Uterine smooth muscle cell (primary cell): ENCODE measurements at places on chromosomes 3 and 15. TPM values are rescaled to one million over a fixed set of nuclear protein-coding genes. Genes with fewer than 3 reads are reported as not detected.

TEX55 gene
- total RNA-seq: not detected in 2 replicates

NDUFAF3 gene
- 58.4 and 80.2 TPM in 2 replicates for total RNA-seq

CADPS gene
- total RNA-seq: 11.9 and 32.5 TPM in 2 replicates

SCN5A gene
- total RNA-seq: 0.66 and 0.75 TPM in 2 replicates

CCNDBP1 gene
- total RNA-seq: 70.9 and 71.5 TPM in 2 replicates

CCRL2 gene
- 0.62 and 1.5 TPM in 2 replicates for total RNA-seq

SCAANT1 gene
- not detected in 2 replicates for total RNA-seq

IGSF10 gene
- 0.33 and 0.37 TPM in 2 replicates for total RNA-seq

CMTM8 gene
- 0.12 and 0.22 TPM in 2 replicates for total RNA-seq

SNTN gene
- total RNA-seq: not detected in 2 replicates

FOXB1 gene
- total RNA-seq: under 0.01 TPM in 1 of 2 replicates, not detected in the other

NTRK3 gene
- under 0.01 TPM in 2 replicates for total RNA-seq

COMMD4 gene
- total RNA-seq: 69.5 and 111 TPM in 2 replicates

ETV5 gene
- 58.0 and 59.5 TPM in 2 replicates for total RNA-seq

PLCH1 gene
- 0.11 and 0.12 TPM in 2 replicates for total RNA-seq

ZCWPW2 gene
- total RNA-seq: 0.22 and 0.87 TPM in 2 replicates

ZNF80 gene
- not detected in 2 replicates for total RNA-seq

FAM162A gene
- total RNA-seq: 12.0 and 18.0 TPM in 2 replicates

IL17RB gene
- total RNA-seq: 0.11 and 0.12 TPM in 2 replicates

LYZL4 gene
- not detected in 2 replicates for total RNA-seq

TOMM70 gene
- 67.1 and 71.4 TPM in 2 replicates for total RNA-seq

PATL2 gene
- total RNA-seq: 0.62 and 0.77 TPM in 2 replicates

RBM5 gene
- 128 and 164 TPM in 2 replicates for total RNA-seq

ZIC1 gene
- not detected in 2 replicates for total RNA-seq

SLC24A5 gene
- not detected in 2 replicates for total RNA-seq

TF gene
- total RNA-seq: under 0.01 TPM in 2 replicates

CNTN3 gene
- total RNA-seq: 4.2 and 5.0 TPM in 2 replicates

ZIC4 gene
- not detected in 2 replicates for total RNA-seq

MLH1 gene
- total RNA-seq: 52.7 and 67.7 TPM in 2 replicates

APBA2 gene
- 2.9 and 10.7 TPM in 2 replicates for total RNA-seq

STIMATE gene
- 13.4 and 23.9 TPM in 2 replicates for total RNA-seq

KLHL24 gene
- 31.2 and 81.4 TPM in 2 replicates for total RNA-seq

IQCF5 gene
- total RNA-seq: not detected in 2 replicates

CHST14 gene
- total RNA-seq: 8.5 and 11.0 TPM in 2 replicates
